ENCODE measurements at places on chromosomes 12 and 14.

DNA sequence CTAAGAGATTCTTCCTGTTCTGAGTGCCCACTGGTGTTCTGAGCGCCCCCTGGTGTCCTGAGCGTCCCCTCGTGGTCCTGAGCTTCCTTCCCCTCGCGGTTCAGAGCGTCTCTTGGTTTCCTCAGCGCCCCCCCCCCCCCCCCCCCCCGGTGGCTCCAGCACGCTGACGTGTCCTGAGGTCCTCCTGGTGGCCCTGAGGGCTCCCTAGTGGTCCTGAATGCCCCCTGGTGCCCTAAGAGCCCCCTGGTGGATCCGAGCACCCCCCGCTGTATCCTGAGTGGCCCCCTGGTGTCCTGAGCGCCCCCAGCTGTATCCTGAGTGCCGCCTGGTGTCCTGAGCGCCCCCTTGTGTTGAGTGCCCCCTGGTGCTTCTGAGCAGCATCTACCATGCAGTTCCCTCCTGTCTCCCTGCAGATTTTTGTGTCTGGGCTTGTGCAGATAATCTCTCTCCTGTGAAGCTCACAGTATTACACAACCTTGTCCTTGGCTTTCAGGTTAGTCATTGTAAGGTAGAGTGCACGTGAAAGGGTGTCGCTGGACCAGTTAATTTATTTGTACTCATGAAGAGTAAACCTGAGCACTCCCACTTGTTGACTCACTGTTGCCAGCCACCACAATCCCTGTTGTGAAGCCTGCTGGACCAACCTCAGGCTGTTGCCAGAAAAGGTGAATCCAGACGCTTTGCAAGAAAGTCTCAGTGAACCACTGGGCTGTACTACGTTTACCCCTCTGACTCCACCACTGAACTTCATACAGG lies 1168.4 kb downstream of the TMEM121 start:
- no peak for DNase-seq

DNA sequence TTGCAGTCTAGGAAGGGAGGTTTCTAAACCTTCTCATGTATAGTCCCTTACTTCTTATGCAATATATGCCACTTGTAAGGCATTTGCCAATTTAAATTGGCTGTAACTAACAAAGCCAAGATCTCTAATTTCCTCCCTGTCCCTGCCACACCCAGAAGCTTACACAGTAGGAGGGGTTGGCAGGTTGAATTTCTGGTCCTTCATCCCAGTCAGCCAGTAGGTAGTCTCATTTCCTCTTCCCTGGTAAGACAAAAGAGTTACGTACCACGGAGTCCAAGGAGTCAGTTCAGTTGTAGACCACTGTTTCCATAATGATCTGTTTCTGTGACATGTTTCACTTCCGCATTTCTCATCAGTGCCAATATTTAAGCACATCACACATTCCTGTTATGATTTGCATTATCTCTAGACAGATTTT lies 47.0 kb upstream of the PLBD1 start:
- DNase-seq, result no peak

DNA sequence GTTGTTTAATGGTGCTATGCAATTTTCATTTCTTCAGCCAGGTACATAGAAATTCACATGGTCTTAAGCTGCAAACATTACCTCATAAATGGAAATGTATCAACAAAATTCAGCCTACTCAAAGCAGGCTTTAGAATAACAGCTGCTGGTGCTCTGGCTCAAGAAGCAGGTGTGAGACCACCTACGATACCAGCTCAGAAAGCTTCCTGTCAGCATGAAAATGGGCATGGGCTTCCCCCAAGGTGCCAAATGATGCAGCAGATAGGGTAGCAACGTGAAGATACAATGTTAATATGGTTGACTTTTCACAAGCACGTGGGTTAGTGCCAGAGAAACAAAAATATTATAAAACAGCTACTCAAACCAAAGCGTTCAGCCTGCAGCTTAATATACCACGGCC lies 343.4 kb upstream of the PRICKLE1 start:
- DNase-seq, result no peak

DNA sequence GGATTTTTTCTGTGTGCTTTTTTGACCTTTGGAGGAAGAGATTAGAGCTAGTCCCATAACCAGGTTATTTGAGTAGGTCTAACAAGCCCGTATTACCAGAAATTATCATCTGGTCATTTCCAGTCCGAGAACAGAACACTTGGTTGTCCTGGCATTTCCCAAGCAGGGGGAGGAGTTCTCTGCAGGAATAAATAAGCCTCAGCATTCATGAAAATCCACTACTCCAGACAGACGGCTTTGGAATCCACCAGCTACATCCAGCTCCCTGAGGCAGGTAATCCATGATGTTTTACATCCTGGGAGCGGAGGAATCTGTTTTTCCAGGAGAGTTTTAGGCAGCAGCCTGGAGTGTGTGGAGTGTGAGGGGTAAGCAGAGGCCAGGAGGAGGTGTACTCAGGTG lies at the start of gene SERPINA3:
SERPINA3 (plus strand) TSS at position 218 of the 400 bp plus-strand sequence. CDS start 2,051 bp downstream, outside the sequence.
- DNase-seq, result no peak

DNA sequence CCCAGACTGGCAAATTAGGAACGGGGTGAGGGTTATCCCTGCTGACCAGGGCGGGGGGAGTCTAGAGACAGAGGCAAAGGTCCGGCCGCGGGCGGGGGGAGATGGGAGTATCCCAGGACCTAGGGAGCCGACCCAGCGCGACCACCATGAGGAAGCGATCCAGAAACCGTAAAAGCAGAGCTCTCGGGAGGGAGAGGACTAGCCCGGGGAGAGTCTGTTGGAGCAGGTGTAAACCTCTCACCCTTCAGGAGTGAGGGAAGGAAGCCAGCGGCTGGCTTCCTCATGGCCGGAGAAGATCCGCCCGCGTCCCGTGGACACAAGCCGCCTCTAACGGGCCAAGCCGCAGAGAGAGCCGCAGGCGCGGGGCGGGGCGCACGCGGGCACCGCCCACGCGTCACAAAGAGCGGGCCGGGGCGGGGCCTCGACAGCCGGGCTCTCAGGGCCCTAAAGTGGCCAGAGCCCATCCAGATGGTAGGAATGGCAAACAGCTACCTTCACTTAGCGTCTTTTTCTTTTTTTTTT lies at the start of gene ACRBP:
ACRBP (minus strand) TSS at position 350 of the 522 bp plus-strand sequence; CDS start at position 284, 66 bp downstream.
- DNase-seq, result no peak

DNA sequence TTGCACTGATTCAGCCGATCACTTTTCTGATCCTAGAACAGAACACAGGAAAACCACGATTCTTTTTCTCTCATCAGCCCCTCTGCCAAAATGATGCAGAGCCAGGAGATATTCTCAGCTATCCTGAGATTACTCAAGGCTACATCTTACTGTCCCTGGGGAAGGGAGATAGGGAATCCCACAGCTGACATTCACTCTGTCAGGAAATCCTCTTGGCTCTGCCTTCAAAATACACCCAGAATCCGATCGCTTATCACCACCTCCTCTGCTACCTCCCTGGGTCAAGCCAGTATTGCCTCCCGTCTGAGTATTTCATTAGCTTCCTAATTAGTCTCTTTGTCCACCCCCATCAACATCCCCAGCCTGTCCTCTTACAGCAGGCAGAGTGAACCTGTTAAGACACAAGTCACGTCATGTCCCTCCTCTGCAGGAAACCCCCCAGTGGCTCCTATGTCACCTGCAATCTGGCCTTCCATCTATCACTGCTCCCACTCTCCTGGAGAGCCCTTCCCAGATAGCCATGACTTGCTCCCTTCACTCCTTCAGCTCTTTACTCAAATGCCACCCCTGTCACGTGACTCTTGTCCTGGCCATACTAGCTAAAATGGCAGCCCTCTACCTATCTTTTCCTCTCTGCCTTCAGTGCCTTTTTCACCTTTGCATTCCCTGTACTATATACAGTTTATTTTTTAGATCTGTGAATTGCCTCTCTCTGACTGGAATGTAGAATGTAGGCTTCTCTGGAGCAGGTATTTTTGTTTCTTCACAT lies 70.3 kb downstream of the GALNT4 start:
- no peak for DNase-seq

- DNase-seq, result no peak
Observed at GRCh38 chr14:101442451-101442850, 118.8 kb upstream of the DIO3 start.

DNA sequence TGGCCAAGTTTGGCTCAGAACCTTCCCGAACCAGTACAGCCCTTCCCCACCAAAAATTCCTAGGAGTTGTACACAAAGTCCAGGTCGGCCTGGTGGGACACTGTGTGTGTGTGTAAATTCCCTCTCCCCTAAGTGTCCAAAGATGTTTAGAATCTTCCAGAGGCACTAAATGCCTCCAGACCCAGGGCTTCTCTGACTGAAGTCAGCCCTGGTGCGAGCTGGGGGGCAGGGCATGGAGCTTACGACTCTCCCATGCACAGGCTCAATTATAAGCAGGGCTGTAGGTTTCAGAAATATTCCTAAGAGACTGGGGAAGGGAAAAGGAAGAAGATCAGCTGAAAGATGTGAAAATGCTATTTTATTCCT lies 106.9 kb upstream of the ATF7IP start:
- no peak for DNase-seq

GRCh38 chr12:58419905-58420304 lies 478.5 kb downstream of the ATP23 start:
- no peak for DNase-seq

- DNase-seq, result no peak
Observed at GRCh38 chr12:26116829-26117715, 7.8 kb downstream of the BHLHE41 start.

DNA sequence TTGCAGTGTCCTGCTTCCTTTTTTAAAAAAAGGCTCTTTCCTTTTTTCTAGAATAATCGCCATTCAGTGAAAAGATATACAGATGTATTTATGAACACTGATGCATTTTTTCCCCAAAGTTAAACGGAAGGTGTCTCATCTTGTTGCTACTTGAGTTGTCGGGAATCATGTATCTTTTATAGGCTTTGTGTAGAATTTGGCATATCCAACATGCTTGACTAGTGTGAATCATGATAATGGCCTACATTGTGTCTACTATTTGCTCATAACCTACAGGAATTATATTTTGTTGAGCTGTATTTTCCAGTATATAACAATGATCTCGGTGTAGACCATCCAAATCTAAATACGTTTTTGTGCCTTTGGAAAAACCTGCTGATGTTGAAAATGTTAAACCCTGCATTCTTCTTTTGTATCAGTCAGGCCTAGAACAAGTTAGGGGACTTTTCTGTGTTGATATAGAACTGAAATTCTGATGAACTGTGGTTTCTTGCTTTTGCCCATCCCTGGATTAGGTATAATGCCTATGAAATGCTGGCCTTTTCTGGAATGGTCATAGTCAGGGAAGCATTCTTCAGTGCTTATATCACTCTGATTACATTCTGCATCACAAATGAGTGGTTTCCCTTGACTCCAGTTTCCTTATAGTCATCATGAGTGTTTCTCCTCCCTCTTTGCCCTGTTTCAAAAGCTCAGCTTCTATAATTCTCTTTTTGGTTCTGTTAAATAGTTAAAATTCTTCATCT lies 10.8 kb downstream of the BMAL2 start:
- DNase-seq, result no peak

DNA sequence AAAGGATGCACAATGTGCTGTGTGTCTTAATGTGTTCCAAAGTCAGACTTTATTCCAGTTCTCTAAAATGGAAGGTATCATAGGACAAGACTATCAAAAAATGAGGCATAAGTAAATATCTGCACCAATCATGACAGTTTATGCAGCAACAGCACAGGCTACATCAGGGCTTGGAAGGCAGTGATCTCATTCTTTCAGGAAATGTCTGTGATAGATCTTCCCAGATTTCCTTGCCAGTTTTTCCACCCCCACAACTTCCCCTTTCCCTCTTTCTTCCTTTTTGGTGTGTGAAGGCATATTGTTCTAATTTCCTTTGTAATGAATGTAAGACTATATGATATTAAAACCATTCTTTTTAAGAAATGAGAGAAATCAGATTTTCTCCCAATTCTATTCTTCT lies 326.7 kb downstream of the ATP23 start:
- no peak for DNase-seq

- no peak for DNase-seq
Observed at GRCh38 chr14:69539631-69540410, 34.9 kb downstream of the CCDC177 start.

- no peak for DNase-seq
Observed at GRCh38 chr12:501722-502447, 42.1 kb downstream of the B4GALNT3 start.

DNA sequence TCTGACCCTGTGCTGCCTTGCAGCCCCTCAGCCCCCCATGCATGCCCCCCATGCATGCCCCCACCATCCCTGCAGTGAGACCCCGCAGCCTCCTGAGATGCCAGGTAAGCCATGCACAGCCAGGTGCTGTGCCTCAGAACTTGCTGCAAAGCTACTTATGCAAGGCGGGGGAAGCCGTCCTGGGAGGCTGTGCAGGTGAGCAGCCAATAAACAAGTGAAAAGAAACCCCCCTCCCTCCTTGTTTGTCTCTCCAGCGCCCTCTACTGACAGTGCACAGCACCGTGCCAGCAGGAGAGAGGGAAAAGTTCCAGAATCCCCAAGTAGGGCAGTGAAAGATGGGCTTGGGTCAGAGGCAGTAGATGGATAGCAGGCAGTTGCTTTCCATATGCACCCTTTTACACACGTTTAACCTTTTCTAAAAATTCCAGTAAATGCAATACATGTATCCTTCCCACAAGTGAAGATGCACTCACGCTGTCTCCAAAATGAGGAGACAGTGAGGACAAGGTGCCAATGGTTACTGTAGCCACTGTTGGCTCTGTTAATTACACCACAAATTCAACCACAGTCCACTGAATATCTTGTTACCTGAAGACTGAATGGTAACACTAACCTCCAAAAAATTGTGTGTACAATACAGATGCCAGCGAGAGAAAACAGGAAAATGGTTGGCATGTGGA lies 18.0 kb downstream of the TNFAIP2 start:
- DNase-seq, result peak; percentile 92

DNA sequence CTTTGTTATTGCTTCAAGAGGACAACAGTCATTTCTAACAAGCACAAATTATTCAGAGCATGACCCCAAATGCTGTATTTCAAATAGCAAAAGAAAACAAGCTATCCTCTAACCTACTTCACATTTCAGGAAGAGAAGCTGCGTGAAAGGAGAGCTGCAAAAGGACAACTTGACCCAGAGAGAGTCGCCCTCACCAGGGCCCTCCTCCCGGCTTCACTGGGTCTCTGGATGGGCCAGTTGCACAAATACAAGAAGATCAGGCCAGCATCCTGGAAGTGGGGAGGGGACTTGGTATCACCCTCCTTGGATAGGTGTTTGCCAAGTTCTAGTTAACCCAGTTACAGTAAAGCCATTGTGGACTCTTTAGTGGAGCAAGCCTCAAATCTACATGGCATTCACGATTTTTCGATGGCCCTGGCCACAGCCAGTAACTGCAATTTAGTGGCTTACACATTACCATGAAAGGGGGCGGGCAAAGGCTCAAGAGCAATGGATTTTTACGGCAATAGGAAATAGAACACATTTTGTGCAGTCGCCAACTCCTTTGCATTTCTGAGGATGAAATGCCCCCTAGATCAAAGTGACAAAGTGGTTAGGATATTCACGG lies 166.9 kb upstream of the DIO2 start:
- DNase-seq, result no peak

- no peak for DNase-seq
Observed at GRCh38 chr12:14326699-14327098, 38.8 kb upstream of the ATF7IP start.

- DNase-seq, result no peak
Observed at GRCh38 chr14:91674911-91675310, 57.0 kb downstream of the CATSPERB start.

GRCh38 chr12:68349921-68350606 lies 17.9 kb upstream of the MDM1 start:
- no peak for DNase-seq
